ENCODE measurements at places on chromosomes 2 and 18.

DNA sequence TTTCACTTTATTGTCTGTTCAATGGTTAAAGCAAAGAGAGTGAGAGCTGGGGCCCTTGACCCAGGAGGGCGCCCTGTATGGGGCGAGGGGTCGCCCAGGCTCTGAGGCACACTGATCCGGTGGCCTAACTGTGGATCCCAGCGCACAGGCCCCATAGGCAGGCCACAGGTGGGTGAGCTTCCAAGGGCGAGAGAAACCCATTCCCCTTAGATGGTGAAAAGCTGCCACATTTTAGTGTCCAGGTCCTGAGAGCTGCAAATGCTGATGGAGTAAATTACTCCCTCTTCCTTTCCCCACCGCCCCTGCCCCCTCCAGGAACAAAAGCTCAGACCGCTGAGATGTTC lies 5.9 kb upstream of the DLX2 start:
- no peak for DNase-seq

DNA sequence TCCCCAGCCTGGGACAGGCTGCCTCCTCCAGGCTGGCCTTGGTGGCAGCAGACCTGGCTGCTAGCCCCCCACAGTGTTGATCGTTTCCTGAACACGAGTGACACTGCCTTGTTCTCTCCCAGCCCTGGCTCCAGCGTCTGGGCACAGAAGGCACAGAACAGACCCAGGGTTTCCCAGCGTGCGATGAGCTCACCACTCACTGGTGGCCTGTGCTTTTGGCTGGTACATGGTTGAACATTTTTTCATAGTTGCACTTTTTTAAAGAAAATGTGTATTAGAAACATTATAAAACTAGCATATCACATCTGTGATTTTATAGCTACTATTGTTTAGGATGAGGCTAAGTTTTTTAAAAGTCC lies 40.9 kb downstream of the SCTR start:
- no peak for DNase-seq

- DNase-seq, result no peak
Measured at GRCh38 chr18:31225668-31226067, 63.0 kb upstream of the DSC1 start.

GRCh38 chr2:46187112-46187618 lies 110.0 kb upstream of the EPAS1 start:
- no peak for DNase-seq

GRCh38 chr18:2717407-2717806 lies 61.9 kb downstream of the SMCHD1 start:
- DNase-seq, result no peak

DNA sequence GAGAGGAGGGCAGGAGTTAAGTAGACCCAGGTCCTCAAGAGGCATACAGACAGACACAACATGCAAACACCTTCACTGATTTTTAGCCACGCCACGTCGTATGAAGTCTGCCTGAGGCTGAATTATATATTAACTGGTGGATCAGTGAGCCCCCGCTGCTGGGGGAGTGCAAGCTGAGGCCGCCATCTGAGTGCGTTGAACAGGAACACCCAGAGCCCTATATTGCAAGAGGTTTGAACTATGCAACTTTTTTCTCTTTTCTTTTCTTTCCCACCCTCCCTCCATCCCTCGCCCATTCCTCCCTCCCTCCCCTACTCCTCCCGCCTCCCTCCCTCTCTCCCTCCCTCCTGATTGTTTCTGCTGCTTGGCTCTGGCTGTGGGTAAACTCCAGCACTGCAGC lies 30.2 kb downstream of the SETBP1 start:
- no peak for DNase-seq

GRCh38 chr2:38065502-38066135 lies 10.3 kb downstream of the CYP1B1 start:
- DNase-seq, result no peak

GRCh38 chr2:42429352-42429751 lies 64.4 kb downstream of the KCNG3 start:
- no peak for DNase-seq

GRCh38 chr2:52976143-52976949 lies 791.3 kb upstream of the CHAC2 start:
- no peak for DNase-seq

- DNase-seq, result peak; percentile 36
Measured at GRCh38 chr2:46010925-46011490, 286.2 kb upstream of the EPAS1 start.

DNA sequence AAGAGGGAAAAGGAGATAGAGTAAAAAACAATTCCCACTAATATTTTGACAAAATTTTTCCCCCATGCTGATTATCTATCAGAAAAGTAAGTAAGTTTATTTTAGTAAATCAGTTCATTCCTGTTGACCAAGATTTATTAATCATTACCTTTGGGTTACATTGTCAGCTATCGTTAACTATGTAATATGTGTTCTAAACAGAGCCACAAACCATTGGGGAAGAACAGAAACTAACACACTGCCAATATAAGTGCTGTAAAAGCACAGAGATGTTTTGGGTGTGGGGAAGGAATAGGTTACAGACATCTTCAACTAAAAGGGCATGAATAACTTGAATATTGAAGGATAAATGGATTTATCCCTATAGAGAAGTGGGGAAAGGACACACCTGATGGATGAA lies 42.5 kb upstream of the ACADL start:
- no peak for DNase-seq

DNA sequence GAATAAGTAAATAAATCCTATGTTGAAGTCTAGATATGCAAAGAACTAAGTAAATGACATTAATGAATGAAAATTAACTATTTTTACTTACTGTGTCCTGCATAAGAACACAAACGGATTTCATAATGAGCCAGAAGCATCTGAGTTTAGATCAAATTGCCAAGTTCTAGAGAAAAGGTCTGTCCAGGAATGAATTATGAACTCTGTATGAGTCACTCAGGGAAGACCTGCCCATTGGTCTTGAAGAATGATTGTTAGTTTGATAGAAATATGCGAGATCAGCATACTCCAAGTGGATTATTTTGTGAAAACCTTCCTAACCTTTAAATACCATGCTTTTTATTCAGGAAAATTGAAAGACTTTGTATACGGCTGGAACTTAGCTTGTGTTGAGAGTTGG lies 189.5 kb downstream of the DOK6 start:
- no peak for DNase-seq

DNA sequence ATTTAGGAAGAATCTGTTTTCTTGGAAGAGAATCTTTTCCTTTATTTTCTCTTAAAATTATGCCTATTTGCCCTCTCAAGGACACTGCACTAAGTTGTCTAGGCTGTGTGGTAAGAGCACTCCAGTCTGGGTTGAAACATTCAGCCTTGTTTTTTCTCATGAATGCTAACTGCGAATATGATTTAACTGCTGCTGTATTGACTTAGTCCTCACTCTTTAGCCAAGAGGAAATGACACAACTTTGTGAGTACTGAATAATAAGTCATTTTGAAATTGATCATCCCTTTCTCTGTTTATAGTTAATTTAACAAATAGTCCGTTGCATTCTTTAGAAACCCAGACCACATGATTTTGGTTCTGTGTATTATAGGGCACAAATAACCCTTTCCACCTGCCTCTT lies 4.5 kb upstream of the RND3 start:
- no peak for DNase-seq

- no peak for DNase-seq
Measured at GRCh38 chr2:56184500-56185011, 766 bp downstream of the CCDC85A start.

GRCh38 chr2:49108436-49108835 lies 45.9 kb downstream of the FSHR start:
- no peak for DNase-seq

- no peak for DNase-seq
Measured at GRCh38 chr2:3316456-3317276, 61.0 kb downstream of the EIPR1 start.

DNA sequence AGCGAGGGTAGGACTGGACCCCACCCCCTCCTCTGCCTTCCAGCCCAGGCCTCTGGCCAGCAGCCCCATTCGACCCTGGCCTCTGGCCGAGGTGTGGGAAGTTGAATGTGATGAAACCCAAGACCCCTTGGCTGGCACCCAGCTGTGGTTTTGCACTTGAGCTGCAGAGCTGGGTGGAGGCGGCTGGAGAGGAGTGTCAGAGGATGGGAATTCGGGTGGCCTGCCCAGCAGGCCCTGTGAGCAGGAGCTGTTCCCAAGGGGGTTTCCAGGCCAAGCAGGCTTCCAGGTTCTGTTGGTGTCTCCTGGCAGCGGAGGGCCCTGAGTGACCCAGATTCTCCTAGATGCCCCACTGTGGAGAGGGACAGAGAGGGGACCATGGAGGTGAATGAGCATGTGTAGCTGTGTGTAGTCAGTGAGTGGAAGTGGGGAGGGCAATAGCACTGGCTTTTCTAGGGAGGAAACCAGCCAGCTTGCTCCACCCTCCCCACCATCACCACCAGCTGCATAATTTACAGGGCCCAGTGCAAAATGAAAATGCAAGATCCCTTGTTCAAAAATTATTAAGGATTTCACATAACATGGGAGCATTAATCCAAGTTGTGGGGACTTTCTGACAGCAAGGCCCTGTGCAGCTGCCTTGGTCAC lies 172.2 kb upstream of the HAAO start:
- no peak for DNase-seq

DNA sequence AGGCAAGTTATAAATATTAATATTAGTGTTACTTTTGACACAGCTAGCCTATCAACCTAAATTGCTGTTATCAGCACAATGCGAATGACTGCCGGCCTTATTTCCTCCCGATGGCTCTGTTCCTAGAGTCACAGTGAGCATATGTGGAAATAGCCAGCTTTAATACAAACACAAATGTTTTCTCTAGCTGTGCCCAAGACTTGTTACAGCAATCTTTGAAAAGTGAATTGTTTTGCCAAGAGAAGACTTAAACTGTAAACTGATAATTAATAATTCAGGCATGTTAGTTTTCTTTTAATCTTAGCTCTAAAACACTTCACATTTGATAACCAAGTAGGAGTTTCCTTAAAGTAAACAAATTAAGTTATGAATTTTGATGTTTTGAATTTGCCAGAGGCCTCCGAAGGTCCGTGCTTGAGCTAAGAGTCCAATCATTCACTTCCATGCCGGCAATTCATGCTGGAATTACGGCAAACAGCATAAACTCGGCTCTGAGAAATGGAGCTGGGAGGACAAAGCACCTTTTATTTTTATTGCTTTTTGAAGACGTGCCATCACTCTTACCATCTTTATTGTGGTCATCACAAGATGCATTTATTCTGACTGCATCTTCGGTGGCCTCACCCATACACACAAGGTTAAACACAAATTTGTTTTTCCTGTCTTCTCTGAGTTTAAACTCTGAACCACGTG lies 184.5 kb upstream of the CWC22 start:
- DNase-seq, result no peak

DNA sequence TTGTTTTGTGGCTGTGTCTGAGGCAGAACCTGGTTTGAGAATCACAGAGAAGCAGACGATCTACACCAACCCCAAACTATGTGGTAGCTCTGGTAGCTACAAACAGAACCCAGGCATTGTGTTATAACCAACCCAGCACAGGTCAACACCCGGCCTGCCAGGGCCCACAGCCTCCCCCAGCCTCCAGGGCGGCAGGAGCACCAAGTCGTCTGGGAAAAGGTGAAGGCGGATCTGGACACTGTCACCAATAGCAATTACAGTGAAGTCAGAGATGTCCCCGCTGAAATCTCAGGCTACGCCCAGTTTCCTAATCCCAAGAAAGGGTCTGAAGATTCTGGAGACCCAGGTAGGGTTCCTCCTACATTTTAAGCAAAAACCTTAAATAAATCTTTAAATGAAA lies 3.6 kb downstream of the HJURP start:
- no peak for DNase-seq

GRCh38 chr2:220999356-220999755 lies 572.7 kb downstream of the EPHA4 start:
- DNase-seq, result no peak

DNA sequence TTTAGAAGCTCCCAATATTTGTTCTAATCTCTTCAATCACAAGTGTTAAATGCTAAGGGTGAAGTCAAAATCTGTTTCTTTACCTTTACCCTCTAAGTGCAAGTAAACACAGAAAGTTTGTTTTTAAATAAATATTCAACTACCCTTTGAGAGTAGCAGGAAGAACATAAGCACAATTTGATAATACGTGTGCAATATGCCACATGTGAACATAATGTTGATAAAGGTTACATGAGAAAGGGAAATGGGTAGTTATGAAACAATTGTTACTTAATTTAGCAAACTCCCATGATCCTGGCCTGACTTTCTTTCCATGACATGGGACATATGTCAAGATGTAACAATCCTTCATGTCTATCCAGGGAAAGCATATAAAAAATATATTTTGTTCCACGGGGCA lies 7.1 kb downstream of the SPRED2 start:
- no peak for DNase-seq

DNA sequence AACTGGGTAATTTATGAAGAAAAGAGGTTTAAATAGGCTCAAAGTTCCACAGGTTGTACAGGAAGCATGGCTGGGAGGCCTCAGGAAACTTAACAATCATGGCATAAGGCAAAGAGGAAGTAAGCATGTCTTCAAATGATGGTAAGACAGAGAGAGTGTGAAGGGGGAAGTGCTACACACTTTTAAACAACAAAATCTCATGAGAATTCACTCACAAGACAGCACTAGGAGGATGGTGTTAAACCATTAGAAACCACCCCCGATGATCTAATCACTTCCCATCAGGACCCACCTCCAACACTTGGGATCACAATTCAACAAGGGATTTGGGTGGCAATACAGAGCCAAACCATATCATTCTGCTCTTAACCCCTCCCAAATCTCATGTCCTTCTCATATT lies 34.9 kb downstream of the CFAP210 start:
- no peak for DNase-seq

DNA sequence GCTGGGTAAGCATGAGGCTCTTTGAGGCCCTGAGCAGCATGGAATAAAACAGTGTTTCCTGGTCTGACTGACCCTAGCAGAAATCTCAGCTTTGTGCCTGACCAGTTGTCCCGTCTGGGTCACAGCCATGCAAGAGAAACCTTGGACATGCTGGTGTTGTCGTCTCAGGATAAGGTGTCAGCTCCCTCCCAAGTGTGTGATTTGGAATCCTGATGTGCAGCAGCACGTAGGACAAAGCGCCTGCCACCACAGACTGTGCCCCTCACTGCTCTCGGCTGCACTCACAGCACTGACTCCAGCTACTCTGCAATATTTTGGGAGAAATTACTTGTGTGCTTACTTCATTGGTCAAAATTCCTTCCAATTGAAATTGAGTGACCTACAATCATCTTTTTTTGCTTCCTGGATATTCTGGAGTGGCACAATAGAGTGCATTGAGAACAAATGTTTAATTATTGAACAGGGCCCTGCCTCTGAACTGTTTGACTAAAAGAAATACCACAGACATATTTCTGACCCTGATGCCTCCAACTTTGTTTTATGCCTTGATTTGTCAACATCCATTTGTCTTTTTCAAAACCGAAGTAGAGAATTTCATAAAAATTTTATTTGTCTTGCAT lies 352.4 kb downstream of the SOCS6 start:
- no peak for DNase-seq
